ENCODE measurements at places on chromosomes 3 and 15.
A peak's percentile ranks its signal among the peaks of the same experiment; 100 is the strongest.

DNA sequence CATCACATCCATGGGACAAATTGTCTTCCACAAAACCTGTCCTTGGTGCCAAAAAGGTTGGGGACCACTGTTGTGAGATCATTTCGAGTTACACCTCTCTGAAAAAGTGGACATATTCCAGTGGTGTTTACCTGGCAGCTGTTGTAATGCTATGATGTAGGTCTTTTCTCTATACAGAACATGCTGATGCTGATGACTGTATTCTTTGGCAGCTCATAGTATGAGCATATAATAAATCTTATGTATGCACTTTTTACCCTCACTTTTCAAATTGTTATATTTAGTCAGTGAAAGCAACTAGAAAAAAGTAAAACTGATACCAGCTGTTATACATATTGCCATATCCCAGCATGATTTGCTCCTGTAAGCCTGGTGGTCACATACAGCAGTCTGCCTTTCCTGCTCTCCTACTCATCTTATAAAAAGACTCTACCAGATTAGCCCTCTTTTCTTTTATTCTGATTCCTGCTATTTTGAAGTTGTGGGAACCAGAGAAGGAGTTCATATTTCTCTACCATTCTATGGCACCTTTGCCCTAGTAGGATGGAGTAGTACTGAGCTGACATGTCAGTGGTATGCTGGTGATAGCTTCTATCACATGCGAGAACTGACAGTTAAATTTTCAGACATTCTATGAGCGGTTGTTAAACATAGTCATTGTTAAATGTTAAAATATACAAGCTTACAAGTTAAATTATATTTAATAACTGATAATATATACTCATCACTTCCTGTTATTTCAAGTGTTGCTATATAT is 128.7 kb downstream of the FNDC3B start:
- H3K27ac ChIP-seq = peak overlapping the region; percentile 74
- H3K4me3 ChIP-seq = no peak overlapping the region
- no peaks in the 10 kb centered on the region for H3K36me3 ChIP-seq
- H3K4me1 ChIP-seq = peaks cover 27% of the 10 kb centered on the region
- no peak for DNase-seq

- H3K27ac ChIP-seq = no peak overlapping the region
- no peaks in the 10 kb centered on the region for H3K36me3 ChIP-seq
- no peaks in the 10 kb centered on the region for H3K4me1 ChIP-seq
- no peak for DNase-seq
These were observed 143.9 kb downstream of the OR4M2 start for GRCh38 chr15:22224241-22224671.

DNA sequence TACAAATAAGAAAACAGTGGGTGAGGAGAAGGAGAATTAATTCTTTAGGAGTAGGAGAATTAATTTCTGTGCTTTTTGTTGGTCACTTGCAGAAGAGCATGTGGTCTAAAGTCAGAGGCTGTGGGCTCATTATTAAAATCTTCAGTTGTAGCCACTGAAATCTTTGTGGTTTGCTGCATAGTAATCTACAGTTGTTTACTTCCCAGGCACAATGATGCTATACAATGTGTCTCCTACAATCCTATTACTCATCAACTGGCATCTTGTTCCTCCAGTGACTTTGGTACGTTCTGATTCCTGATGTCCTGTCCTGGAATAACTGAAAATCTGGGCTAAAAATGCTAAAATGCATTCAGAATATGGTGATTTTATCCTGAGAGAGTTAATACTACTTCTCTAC is 21.0 kb downstream of the IFT122 start:
- H3K36me3 ChIP-seq = no peaks in the 10 kb centered on the region
- DNase-seq = peak; percentile 70
- peaks cover 19% of the 10 kb centered on the region for H3K4me1 ChIP-seq
- H3K27ac ChIP-seq = peak overlapping the region; percentile 90
- H3K27me3 ChIP-seq = no peaks in the 10 kb centered on the region
- peak overlapping the region; percentile 25 for H3K4me3 ChIP-seq

DNA sequence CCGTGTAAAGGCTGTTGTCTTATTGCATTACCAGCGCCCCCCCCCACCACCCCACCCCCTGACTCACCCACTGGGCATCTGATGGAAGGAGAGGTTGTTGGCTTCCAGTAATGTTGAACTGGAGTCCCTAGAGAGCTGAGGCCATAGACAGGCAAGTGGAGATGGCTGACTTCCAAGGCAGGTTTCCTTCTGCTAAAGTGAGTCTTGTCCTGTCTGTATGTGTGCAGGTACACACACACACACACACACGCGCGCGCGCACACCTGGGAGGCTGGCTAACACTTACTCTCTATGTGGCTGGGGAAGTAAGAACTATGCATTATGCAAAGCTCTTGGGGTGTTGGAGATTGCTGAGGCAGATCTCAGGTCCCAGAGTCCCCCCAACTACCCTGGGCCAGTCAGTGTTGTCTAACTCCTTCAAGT is 1.6 kb upstream of the KY start:
- no peak overlapping the region for H3K4me3 ChIP-seq
- DNase-seq = no peak
- H3K27ac ChIP-seq = no peak overlapping the region
- peaks cover 16% of the 10 kb centered on the region for H3K27me3 ChIP-seq
- no peaks in the 10 kb centered on the region for H3K4me1 ChIP-seq

GRCh38 chr3:11167590-11167989 is 13.3 kb downstream of the HRH1 start:
- H3K27ac ChIP-seq = no peak overlapping the region
- H3K36me3 ChIP-seq = no peaks in the 10 kb centered on the region
- H3K4me1 ChIP-seq = no peaks in the 10 kb centered on the region
- no peak for DNase-seq
- H3K27me3 ChIP-seq = no peaks in the 10 kb centered on the region

- no peak overlapping the region for H3K4me3 ChIP-seq
- no peak for DNase-seq
These were observed 88.6 kb downstream of the LPP start for GRCh38 chr3:188242436-188243123.

- H3K27ac ChIP-seq = no peak overlapping the region
- peaks cover 16% of the 10 kb centered on the region for H3K4me1 ChIP-seq
- peaks cover 17% of the 10 kb centered on the region for H3K36me3 ChIP-seq
- no peak for DNase-seq
- no peaks in the 10 kb centered on the region for H3K27me3 ChIP-seq
These were observed 8.1 kb downstream of the CTNNB1 start for GRCh38 chr3:41207355-41207754.

DNA sequence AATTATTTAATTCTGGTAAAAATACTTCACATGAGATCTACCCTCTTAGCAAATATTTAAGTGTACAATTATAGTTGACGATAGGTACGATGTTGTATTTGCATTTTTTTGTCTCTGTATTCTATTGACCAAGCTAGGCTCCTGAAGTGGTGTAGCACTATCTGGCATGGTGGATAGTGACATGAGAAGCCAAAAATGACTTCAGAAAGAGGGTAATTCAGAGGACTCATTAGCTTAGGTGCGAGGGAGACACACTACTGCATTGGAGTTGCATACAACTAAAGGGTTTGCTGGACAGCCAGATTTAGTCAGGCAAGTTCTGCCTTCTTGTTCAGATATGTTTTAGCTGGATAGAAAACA is 50.6 kb downstream of the KBTBD8 start:
- H3K27me3 ChIP-seq = no peaks in the 10 kb centered on the region
- H3K36me3 ChIP-seq = no peaks in the 10 kb centered on the region

GRCh38 chr3:48952510-48953118 is 34.0 kb downstream of the ARIH2 start:
- no peaks in the 10 kb centered on the region for H3K4me1 ChIP-seq
- H3K27me3 ChIP-seq = no peaks in the 10 kb centered on the region
- no peak overlapping the region for H3K4me3 ChIP-seq

DNA sequence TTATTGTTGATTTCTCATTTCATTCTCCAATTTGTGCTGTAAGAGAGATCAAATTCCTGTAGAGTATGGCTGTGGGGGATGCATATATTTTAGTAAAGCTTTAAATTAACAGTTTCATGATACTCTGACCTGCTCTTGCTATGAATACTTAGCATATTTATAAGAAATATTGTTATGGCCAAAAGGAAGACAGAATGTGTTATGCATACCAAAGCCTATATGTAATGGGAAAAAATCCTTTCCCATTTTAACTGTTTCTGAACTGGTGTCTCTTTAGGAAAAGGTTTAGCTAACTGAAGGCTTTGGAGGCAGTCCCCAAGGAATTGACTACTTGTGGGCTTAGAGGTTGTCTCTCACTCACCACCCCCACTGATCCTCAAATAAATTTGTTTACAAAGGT is 59.2 kb downstream of the CADPS start:
- no peak overlapping the region for H3K27ac ChIP-seq
- no peak overlapping the region for H3K4me3 ChIP-seq
- no peaks in the 10 kb centered on the region for H3K27me3 ChIP-seq
- no peaks in the 10 kb centered on the region for H3K36me3 ChIP-seq
- H3K4me1 ChIP-seq = no peaks in the 10 kb centered on the region

DNA sequence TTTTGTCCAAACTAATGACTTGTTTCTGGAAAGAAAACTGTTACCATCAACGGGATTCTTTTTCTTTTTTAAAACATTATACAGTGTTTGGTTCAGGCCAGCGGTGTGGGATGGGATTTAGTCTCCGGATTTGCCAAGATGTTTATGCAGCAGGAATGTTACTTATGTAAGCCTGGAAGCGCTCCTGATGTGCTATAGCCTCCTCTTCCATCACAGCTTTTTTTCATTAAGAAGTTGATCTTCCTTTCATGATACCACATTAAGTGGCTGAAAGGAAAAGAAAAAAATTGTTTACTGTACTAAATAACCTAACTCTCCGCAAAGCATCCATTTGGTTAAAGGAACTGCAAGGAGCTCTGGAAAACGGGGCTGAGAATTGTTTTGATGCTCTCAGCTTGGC is 120.5 kb upstream of the ALDH1A3 start:
- peak overlapping the region; percentile 42 for H3K4me3 ChIP-seq
- H3K27ac ChIP-seq = peak overlapping the region; percentile 70
- DNase-seq = no peak
